ENCODE measurements at places on chromosomes 2 and 18.

DNA sequence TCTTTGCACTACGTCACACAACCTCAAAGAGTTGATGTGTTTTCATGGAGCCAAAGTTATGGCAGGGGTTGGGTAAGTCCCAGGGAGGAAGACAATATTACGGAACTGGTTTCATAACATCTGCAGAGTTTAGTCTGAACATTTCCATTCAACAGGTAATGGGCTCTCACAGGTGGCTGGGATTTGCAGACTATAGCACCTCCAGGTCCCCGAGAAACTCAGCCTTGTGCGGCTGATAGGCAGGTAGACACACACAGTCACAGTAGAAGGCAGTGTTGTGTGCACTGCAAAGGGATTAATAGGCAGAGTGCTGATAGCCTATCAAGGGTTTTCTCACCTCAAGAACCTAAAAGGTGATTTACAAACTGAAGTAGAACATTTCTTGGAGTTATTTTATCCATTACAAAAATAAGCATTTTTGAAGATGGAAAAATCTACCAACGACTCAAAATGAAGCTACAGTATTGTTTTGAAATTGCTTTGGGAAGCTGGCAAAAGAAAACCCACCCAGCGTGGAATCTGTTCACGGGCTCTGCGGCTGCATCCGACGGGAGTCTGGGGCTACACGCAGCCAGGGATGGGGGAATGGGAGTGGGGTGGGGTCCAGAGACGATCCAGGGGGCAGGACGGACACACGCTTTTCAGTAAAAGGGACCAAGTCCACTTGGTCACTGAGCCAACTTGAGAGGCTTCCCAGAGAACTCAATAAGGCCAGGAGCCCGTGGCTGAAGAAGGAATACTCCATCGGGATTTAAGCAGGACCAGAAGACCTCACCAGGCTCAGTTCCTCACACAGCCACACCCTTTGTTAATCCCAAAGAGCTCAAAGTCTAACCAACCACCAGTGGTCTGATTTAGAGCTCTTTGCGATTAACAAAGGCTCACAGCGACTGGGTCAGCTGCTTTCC, 82.9 kb downstream of the CHRNA1 start:
- DNase-seq: no peak

- no peak for DNase-seq
Measured at GRCh38 chr2:155600296-155600695, 732.2 kb downstream of the NR4A2 start.

DNA sequence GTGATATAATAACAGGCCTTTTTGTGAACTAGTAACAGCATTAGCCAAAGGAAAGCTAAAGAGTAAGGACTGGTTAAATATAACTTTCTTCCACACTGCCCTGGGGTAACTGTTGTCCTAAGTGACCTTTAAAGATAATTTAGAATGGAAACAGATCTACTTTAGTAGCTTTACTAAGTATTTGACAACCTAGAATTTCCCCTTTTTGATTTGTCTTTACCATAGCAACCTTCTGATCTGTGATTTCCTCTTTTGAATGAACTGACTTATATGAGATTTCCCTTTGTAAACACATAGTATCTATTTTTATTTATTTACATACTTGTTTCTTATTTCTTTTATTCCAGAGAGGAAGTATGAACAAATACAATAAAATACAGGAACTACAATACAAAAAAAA, 10.5 kb upstream of the KLF7 start:
- peak; percentile 37 for DNase-seq

GRCh38 chr2:226963528-226963927, 127.7 kb downstream of the RHBDD1 start:
- DNase-seq: no peak

DNA sequence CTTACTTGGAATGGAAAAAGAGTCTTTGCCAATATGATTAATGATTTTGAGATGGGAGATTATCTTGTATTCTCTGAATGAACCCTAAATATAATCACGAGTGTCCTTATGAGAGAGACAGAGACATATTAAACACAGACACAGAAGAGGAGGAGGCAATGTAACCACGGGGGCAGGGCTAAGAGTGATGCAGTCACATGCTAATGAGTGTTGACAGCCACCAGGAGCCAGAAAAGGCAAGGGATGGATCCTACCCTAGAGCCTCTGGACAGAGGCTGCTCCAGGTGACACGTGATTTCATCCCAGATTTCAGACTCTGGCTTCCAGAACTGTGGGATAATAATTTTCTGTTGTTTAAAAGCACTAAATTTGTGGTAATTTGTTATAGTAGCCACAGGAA, 679.6 kb downstream of the MBD2 start:
- DNase-seq: no peak

- DNase-seq: peak; percentile 70
Measured at GRCh38 chr2:3651691-3652648, 6.0 kb upstream of the ALLC start.

GRCh38 chr2:106058469-106059137, 135.5 kb downstream of the UXS1 start:
- no peak for DNase-seq

GRCh38 chr2:30652271-30652915, 154.9 kb downstream of the CAPN13 start:
- DNase-seq: no peak

DNA sequence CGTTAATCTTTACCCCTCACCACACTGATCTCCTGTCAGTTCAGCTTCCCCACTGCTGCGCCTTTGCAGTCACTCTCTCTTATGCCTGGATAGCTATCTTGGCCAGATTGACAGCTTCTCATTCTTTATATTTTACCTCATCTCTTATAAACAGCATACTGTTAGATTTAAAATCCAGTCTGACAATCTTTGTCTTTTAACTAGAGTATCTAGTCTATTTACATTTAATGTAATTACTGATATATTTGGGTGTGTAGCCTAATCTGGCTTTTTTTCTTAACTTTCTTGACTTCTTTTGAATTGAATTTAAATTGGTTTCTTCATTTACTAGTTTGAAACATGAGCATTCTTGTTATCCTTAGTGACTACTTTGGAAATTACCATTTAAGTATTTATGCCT, 225.1 kb downstream of the PRKCE start:
- no peak for DNase-seq

GRCh38 chr2:181106789-181107627, 126.6 kb downstream of the UBE2E3 start:
- DNase-seq: no peak

DNA sequence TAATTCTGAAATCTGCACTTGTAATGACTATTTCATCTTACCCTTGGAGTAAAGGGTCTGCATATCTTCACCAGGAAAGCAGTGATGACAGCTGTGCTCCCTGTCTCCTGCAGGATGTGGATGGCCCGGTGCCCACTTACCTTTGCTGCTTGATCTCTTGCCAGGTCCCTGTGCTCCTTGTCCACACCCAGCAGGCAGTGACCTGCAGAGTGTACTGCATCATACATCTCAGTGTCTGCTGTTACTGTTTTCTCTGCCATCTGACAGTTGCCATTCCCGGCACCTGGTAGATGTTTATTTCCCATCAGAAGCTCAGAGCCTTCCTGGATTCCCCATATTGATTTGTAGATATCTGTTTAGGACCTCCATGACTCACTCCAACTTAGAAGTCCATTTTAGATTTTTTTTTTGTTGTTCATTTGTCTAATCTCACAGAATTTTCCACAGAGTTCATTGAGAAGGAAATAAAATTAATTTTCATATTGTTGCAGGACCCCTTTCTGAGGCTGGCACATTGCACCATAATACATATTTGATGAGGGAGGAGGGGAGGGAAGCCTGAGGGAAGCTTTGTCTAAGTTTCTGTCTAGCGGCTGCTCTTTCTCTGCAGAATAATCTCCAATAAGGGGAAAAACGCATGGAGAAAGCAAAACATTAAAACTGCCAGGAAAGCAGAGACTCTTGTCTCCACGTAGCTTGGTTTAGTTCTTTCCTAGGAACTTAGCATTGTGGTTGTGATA, 697.5 kb upstream of the RAB6C start:
- no peak for DNase-seq

DNA sequence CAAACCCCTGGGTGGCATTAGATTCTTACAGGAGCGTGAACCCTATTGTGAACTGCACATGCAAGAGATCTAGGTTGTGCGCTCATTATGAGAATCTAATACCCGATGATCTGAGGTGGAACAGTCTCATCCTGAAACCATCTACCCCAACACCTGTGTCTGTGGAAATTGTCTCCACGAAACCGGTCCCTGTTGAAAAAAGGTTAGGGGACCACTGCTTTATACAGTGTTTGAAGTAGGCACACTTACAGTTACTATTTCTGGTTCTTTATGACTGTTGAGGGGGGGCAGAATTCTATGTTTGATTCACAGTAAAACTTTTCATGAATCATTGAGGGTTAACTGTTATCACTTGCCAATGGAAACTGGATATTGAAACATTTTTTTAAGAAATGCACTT, 72.0 kb downstream of the RIF1 start:
- no peak for DNase-seq

GRCh38 chr2:16324544-16324937, 341.1 kb downstream of the CYRIA start:
- no peak for DNase-seq

- DNase-seq: no peak
Measured at GRCh38 chr18:10936176-10937053, 213.0 kb downstream of the PIEZO2 start.

- no peak for DNase-seq
Measured at GRCh38 chr18:53935803-53936202, 288.7 kb downstream of the MBD2 start.
